ENCODE measurements at places on chromosomes 11 and 22.
A peak's percentile ranks its signal among the peaks of the same experiment; 100 is the strongest.

GRCh38 chr11:27118371-27118770 lies 77.8 kb downstream of the BBOX1 start:
- DNase-seq = no peak

DNA sequence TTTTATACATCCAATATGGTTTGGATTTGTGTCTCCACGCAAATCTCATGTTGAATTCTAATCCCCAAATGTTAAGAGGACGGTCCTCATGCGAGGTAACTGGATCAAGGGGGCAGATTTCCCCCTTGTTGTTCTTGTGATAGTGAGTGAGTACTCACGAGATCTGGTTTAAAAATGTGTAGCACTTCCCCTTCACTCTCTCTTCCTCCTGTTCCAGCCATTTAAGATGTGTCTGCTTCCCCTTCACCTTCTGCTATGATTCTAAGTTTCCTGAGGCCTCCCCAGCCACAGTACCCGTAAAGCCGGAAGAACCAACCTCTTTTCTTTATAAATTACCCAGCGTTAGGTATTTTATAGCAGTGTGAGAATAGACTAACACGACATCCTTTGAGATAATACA lies 98.6 kb downstream of the TTC28 start:
- no peak for DNase-seq

DNA sequence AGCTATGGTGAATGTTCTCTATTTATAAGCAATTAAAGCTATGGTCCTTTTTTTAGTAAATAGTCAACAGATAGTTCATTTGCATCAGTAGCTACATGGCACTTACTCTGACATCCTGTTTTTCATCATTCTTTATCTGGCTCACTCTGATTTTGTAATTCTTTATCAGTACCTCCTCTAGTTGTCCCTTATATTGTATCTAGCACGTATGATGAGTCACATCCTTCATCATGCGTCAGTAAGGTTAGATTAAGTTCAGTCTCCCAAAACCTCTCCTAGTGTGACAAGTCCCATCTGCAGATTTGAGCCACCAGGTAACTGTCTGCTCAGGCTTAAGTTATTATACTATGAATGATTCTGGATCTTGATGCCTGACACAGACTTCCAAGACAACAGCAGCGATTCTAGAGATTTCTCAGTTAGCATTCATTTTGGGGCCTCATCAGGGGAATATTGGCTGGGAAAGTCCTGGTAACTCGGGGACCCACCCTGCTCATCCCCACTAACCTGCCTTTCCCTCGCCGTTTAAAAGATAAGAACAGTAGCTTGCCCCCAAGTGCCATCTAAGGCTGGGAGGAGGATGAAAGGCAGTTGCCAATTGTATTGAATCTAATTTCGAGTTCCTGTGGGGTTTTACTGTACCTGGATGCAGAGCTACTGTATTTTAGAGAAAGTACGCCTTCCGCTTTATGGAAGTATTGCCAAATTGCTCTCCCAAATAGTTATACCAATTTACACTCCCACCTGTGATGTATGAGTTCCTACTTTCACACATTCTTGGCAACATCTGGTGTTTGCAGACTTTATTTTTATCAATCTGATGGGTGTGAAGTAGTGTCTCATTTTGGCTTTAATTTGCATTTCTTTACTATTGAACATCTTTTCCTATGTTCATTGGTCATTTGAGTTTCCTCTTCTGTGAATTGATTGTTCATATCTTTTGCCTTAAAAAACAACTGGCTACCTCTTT lies 55.9 kb downstream of the ZC3H12C start:
- peak; percentile 71 for DNase-seq

- DNase-seq = no peak
These were observed 6.9 kb downstream of the SMCO4 start for GRCh38 chr11:93536101-93536861.

DNA sequence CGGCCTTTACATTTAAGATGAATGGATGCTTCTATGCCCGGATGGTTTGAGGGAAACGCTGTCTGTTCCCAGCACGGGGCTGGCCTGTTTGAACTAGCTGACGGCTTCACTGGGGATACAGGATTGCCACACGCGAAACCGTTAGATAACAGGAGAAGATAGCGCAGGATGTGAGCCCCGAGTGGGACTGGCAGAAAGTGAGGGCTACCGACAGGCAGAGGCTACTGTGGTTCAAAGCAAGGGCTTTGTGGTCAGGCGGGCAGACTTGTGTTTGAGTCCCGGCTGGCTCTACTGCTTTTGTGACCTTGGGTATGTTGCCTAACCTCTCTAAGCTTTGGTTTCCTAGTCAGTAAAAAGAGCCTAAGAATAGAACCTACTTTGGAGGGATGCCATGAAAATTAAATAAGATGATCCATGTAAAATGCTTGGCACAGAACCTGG lies 2.8 kb upstream of the OAF start:
- DNase-seq = peak; percentile 77

GRCh38 chr11:30006876-30007275 lies 10.0 kb downstream of the KCNA4 start:
- DNase-seq = no peak
